HS-5 (cell line): ENCODE measurements at places on chromosomes 5 and 9.

DNA sequence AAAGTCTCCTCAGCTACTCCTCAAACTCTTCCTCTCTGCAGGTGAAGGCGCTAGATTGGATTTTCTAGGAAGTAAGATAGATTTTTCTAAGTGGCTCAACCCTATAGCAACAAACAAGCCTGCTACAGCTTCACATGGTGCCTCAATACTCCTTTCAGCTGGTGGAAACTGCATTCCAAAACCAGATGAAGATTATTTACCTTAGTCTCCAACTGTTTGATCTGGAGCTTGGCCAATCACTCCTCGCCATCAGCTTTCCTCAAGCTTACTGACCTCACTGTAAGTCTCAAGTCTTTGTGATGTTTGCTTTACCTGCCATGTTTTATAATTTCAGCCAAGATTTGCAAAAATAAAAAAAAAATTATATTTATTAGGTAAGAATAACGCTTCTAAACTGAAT, 622.4 kb downstream of the CHSY3 start:
- no peak for DNase-seq

DNA sequence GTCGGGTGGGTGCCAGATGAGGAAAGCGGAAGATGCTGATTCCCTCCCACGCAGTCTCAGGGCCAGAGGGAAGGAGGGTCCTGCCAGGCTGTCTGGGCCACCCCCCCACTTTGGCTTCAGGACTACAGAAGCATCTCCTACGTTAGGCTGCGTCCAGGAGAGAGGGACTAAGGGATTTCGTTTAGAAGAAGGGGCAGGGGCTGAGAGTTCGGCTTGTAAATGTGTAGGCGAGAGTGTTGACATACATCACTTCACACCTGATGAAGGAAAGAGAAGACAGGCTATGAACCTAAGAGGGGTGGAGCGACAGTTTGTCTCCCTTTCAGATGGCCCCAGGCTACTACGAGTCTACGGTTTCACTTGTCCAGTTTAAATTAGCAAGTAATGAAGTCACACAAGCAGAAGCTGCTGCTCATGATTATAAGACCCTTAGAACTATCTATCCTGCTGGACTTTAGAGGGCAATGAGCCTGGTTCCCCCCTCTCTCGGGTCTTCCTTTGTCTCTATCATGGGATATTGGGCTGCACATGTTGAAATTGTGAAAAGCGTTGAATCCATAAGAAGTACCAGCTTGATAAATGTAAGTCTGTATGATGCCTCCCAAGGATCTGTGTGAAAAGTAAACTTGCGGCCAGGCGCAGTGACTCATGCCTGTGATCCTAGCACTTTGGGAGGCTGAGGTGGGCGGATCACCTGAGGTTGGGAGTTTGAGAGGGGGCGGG, 193.0 kb downstream of the AOPEP start:
- DNase-seq = no peak

- no peak for DNase-seq
These were observed 26.9 kb downstream of the TBC1D2 start for GRCh38 chr9:98228392-98229089.

DNA sequence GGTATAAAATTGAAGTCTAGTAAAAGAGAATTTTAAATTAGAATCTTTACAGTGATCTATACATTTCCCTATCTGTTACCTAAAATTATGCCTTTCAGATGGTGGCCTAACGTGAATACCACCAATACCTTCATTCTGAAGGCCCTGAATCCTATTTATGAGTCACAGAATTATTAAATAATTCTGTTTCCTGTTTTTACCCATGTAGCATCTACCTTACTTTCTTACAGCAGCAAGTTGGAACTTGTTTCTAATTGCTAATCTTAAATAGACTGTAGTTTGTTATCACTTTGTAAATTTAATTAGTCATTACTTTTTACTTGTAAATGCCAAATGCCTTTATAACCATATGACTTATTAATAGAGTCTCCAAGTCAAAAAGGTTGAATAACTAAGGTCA, 135.0 kb downstream of the PDE4D start:
- DNase-seq = no peak

- DNase-seq = peak; percentile 73
These were observed 13.8 kb upstream of the CTSL start for GRCh38 chr9:87711857-87712800.

DNA sequence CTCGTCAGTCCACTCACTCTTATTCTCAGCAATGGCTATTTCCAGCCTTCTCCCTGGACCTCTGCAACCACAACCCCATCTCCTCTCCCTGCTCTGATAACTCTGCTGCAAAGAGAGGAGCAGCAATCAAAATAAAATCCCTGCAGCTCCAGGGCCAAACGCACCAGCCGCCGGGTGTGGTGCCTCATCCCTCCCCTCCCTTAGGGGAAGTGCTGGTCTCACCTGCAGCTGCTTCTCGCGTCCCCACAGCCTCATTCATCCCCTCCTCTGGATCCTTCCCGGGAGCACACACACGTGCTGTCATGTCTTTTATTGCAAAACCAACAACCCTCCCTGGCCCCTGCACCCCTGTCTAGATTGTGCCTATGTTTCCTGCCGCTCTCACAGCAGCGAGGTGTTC, 77.8 kb downstream of the TENT4A start:
- DNase-seq = no peak

- no peak for DNase-seq
These were observed 7.9 kb upstream of the CARD19 start for GRCh38 chr9:93087971-93088655.

DNA sequence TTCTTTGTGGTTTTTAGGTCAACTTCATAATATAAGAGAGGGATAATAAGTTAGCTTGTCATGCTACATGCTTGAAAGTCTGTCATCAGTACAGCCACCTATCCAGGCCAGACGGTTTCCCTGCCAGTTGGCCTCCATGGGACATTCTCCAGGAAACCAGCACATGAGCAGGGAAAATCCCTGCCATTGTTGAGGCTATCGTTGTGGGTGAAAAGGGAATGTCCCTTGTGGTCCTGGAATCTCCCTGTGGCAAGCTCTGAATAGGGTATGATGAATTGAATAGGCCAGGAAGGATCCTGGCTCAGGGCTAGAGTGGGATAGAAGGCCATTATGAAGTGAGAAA, 12.3 kb downstream of the F2RL1 start:
- DNase-seq = peak; percentile 56

DNA sequence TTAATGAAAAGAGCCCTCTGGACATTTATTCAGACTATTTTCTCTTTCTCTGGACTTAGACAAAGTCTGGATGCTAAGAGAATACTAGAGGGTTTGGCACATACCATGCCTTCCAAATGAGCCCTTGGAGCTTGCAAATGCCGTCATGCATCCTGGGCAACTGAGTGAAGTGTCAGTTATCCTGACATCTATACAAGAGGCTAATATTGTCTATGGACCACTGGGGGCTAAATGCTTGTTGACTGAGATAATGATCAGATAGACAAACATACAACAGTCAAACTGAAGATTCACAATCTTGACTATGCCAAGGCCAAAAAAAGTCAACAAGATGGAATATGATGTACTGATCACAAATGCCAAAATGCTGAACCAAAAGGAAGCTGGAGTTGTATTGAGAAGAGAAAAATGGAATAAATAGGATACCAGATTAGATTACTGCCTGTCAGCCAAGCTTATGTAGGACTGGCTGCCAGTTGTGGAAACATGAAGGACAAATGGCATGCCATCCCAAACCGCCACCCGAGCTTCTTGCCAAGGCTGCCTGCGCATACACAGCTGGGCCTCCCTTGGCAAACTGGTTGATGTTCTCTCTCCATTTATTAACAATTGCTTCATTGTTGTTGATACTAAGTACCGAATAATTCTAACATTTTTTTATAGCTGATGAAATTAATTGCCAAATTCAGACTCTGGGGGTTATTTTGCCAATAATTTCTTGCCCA, 240.1 kb upstream of the GRAMD2B start:
- no peak for DNase-seq
